Kidney epithelial cell (primary cell): ENCODE measurements at places on chromosomes 16 and 17.
A peak's percentile ranks its signal among the peaks of the same experiment; 100 is the strongest.

GRCh38 chr16:73034374-73034773, 13.6 kb downstream of the ZFHX3 start:
- no peak for DNase-seq

GRCh38 chr17:48545022-48545375, at the start of gene HOXB2:
TSS of gene HOXB2 (minus strand) at chr17:48545109. CDS start at chr17:48544911, 198 bp downstream.
- DNase-seq: no peak

GRCh38 chr17:80005360-80006338, 30.0 kb downstream of the TBC1D16 start:
- no peak for DNase-seq

- DNase-seq: no peak
These were observed 38.5 kb downstream of the PIGL start for GRCh38 chr17:16255481-16255921.

GRCh38 chr17:1251866-1252608, 18.2 kb upstream of the BHLHA9 start:
- DNase-seq: no peak

DNA sequence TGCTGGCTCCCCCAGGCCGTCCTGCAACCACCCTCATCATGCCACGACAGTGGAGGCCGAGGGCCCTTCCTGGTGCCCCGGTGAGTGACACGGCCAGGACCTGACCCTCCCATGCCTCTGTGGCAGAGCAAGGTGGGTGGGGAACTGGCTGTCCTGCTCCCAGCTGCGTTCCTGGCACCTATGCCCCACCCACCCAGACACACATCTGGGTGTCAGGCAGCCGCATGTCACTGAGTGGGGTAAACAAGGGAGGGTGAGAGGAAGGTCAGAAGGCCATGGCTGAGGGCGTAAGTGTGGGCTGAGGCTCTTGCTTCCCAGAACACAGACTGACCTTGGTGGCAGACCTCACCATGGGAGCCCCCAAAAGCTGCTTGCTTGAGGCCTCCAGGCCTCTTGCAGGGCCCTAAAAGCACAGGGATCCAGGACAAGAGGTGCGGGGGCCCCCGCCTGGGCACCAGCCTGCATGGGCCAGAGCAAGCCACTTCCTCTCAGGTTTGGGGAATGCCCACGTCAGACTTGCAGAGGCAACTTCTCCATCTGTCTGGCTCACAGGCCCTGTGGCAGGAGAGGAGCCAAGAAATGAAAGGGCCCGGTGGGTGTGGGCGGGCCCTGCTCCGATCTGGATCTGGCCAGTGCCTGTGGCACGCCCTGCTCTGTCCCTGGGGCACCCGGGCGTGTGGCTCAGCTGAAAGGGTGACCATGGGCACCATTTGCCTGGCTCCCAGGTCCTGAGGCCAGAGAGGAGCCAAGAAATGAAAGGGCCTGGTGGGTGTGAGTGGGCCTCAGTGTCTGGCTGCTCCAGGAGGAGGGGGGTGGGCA, 3.9 kb upstream of the CCDC57 start:
- no peak for DNase-seq

DNA sequence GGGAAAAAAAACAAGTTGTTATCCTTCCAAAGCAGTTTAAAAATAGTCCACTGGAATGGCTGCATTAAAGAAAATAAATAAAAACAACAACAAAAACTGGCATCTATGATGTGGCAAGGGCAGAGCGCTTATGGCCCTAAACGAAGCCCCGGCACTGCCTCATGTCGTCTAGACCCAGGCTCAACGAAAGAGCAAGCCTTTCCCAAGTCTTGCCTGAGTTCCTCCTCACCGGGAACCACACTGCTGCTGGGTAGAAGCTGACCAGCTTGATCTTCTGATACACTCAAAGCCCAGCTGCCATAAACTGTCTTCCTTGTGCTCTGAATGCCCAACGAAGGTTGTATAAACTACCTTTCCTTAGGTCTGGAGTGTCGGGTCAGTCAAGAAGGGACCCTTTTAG, 37.0 kb downstream of the NDEL1 start:
- no peak for DNase-seq

DNA sequence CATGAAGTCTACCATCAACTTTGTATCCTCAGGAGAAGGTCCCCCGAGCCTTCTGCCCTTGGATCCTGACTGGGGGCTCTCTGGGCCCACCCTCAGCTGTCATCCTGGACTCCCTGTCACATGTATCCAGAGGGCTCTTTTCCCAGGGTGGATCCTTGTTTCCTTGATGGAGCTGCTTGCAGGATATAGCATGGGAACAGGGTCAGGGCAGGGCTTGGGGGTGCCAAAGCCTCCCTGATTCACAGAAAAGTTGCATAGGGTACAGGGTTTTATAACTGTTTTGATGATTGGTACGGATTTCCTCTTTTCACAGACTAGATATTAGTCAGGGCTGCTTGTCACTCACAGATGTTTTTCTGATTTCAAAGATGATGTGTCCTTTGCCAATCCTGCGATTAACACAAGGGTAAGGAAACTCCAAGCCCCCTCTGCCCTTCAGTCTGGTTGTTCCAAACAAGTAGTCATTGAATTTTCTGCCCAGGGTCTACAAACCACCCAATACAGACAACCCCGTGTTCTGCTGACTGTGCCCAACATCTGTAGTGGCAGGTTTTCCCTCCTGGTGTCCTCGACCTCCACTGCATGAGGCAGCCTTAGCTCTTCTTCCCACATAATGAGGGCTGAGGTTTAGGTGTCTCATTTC, 20.6 kb upstream of the SLC35G3 start:
- no peak for DNase-seq

DNA sequence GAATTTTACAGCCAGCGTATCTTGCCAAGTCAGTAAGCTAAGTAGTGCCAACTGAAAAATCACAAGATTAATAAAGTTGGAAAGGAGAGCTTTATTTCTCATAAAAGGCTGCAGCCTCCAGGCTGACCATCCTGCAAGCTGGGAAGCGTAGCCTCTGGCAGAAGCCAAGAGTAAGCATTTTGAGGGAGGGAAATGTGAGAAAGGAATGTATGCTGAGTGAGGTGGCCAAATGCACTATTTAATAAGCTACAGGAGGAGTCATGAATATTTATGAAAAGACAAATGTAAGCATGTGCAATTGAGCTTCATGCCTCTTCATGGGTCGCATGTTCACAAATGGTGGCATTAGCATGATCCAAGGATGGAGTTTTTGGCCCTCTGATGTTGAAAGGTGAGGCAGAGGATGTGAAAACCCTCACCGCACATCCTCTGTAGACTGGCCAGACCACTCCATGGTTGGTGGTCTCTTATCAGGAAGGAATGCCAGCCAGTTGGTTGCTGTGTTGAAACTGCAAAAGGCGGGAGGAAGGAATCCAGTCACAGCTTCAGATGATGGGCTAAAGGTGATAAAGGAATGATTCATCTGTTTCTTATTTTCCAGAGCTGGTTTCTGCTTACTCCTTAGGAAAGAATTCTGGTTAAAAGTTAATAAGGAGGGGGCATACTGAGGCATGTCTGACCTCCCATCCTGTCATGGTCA, 9.2 kb downstream of the KRT33B start:
- DNase-seq: peak; percentile 79

DNA sequence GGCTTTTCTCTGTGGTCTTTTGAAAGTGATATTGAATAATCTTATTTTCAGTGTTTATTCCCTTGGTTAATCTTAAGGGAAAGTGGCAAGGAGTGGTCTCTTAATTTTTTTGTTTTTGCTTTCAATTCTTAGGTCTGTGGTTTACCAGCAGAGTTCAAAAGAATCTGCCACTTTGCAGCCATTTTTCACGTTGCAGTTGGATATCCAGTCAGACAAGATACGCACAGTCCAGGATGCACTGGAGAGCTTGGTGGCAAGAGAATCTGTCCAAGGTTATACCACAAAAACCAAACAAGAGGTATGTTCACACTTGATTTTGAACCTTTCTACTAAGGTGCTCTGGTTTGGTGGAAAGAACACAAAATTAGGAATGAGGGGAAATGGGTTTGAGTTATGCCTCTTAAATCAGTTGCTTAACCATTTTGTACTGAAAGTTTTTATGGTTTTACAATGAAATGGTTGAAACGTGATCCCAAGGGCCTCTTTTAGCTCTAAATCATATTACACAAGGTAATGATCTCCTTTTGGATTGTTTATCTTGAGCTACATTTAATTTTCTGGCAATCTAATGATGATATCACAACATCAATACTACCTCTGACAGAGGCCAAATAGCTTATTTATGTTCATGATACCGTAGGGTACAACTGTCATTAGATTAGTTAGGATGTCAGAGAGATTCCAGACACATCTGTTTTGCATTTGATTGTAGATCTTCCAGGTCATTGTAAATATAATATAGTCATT, 51.6 kb upstream of the CRISPLD2 start:
- no peak for DNase-seq

GRCh38 chr17:80466188-80466705, 10.2 kb downstream of the NPTX1 start:
- no peak for DNase-seq

GRCh38 chr16:15897834-15898254, 9.4 kb upstream of the CEP20 start:
- DNase-seq: no peak

- DNase-seq: no peak
These were observed 392 bp upstream of the ABHD15 start for GRCh38 chr17:29567304-29567553.
